ENCODE measurements at places on chromosomes 2 and 18.

GRCh38 chr2:97688062-97688827 is 18.7 kb downstream of the C2orf92 start:
- no peak for DNase-seq

DNA sequence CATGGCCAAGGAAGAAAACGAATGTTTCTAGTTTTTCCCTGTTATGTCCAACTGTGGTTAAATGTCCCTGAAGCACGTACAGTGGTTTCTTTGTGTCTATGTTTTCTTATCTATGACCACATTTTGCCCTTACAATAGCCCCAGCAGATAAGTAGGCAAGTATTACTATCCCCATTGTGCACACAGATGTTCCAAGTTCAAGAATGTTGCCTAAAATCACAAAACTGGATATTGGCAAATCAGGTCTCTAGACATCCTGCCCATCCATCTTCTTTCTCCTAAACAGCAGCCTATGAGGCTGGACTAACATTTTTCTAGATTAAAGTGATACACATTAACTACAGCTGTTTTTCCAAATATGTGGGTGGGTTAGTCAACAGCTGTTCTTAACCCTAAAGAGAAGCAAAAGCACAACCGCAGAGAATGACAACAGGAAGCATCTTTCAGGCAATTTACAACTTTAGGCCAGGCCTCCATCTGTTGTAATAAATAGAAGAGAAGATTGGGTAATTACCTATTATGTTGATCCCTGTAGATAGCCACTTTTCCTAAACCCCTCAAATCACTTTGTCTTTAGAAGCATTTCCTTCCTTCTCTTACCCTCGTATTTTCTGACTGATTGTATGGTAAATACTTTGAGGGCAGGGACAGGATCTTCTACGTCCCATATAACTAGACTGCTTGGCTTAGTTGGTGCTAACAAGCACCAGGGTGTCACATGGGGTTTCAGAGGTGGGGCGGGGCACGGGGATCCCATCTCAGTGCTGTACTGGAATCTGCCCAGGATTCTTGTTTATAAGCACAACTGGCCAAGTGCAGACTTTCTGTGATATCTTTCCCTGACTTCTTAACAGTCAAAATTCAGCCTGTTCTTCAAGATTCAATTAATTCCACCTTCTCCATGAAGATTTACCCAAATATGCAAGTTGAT is 132.1 kb upstream of the SETBP1 start:
- DNase-seq: no peak

GRCh38 chr2:126886916-126887280 is 11.8 kb upstream of the TEX51 start:
- DNase-seq: no peak

- DNase-seq: peak; percentile 84
Observed at GRCh38 chr2:235050980-235051351, 99.1 kb downstream of the SH3BP4 start.

- no peak for DNase-seq
Observed at GRCh38 chr2:216713691-216714336, 18.5 kb upstream of the IGFBP5 start.

- DNase-seq: no peak
Observed at GRCh38 chr2:48717846-48718245, 37.7 kb downstream of the LHCGR start.

GRCh38 chr2:231336236-231336635 is 59.3 kb upstream of the B3GNT7 start:
- no peak for DNase-seq

DNA sequence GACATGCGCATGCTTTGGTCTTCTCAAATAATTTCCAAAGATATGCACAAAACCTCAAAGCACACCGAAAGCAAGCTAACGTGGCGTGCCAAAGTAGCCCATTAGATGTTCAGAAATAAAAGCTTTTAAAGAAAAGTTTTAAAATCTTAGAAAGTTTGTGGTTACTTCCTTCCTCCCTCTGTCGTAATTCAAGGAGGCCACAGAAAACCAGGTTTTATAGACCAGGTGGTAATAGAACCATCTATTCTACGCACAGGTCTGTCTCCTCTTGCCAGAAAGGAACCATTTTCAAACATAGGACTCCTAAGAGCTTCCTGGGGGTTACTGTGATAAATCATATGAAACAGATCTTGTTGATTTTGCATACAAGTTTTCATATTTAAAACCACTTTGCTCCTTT is 487.2 kb downstream of the ARHGAP15 start:
- DNase-seq: no peak

DNA sequence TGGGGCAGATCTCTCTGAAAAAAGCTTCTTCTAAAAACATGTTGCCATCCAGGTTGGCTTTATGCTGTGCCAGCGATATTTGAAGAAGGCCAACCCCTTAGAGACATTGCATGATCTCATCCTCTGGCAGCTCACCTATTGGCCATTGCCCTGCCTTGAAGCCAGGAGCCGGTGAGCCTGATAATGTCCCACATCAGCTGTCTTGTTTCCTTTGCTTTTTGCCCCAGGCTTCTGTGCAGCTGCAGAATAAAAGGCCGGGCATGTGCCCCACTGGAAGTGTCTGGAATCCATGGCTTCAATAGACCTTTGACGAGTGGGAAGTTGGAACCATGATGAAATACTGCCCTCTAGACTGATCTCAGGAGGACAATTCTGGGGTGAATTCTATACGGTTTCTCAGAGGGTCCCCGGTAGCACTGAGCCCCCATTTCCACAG is 523.5 kb upstream of the ZEB2 start:
- DNase-seq: peak; percentile 15

DNA sequence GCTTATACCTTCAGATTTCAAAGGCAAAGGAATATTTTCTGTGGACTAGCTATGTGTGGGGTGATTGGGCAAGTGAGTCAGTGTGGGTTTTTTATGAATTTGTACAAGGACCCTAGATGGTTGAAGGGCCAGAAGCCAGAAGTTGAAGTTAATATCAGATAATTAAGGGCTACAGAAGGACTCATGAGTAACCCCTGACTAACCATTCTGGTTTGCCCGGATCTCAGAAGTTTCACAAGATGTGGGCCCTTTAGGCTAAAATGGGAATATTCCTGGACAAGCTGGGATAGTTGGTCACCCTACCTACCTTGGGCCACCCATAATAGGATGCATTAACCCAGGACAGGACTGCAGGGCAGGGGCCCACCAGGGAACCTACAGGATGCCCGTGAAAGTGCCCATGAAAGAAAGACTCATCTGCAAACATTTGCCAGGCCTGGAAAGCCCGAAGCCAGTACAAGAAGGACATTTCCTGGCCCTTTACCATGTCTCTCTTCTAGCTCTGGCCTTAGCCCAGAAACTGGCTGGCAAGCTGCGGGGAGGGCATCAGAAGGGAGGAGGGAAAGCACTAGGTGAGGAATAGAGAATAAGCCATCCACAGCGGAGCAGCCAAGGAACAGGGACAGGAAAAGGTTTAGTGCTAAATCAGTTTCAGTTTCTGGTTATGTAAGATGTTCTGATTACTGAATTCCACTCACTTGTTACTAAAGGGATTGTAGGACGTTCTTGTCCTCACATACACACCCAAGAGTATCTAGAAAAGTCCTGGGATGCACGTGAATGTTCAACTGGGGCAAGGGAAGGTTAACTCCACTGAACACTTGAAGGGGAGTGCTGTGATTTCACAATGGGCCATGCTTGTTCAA is 33.6 kb downstream of the GCG start:
- DNase-seq: no peak

DNA sequence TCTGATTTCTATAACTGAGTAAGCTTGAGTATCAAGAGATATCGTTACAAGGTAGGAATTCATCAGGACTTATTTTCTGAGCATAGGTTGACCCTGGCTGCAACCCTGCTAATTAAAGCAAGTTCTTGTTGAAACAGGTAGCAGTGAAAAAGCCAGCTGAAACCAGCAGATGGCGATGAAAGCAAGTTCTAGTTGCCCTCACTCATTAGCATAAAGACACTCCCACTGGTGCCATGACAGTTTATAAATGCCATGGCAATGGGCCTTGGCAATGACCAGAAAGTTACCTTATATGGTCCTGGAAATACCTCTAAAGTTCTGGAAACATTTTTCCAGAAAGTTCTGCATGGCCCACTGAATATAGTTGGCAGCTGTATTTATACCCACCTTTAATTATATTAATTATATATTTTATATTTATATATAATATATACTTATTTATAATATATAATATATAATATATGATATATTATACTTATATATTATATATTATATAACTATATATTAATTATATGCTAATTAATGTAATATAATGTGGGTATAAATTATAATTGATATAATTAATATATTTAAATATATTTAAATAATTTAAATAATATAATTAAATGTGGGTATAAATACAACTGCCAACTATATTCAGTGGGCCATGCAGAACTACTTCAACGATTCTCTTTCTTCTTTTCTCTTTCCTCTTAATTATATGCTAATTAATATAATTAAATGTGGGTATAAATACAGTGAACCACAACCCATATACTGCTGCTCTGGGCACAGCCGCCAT is 188.0 kb downstream of the CDH7 start:
- DNase-seq: peak; percentile 89

GRCh38 chr2:176643646-176644045 is 374.4 kb downstream of the MTX2 start:
- DNase-seq: peak; percentile 54

DNA sequence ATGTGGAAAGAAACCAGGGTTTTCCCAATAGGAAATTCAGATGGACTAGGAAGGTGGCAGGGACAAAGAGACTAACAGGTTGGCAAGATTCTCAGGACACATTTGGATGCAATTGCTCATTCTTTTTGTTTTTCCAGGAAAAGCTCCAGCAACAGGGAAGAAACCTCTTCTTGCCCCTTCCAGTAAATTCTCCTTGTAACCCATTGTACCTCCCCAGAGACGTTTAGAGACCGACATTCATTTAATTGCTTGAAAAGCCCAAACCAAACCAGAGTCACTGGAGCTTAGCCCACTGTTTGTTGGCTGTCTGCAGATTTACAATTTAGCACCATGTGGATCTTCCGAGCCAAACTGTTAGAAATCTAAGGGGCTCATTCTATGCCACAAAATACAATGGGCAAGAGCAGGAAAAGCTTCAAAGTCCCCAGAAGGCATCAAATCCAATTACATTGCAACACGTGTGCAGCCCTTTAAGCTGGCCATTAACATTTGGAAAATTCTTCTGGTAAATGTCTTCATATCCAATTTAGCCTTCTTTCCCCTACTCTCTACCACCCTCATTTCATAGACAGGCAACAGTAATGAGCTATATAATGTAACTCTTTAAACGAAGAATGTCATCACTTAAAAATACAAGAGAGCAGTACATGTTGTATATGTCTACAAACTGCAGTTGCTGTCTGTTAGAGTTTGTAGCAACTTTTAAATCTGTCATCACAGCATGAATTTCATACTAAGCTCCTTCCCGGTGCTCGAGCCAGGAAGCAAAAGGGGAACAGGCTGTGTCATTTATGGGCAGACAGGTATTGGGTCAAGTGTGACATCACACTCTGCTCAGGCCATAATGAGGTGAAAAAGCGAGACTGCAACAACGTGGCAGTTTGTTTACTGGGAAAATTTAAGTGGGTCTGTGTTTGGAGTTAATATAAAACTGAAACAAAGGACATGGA is 235.6 kb upstream of the HNRNPA3 start:
- no peak for DNase-seq

- DNase-seq: no peak
Observed at GRCh38 chr18:12772111-12772510, 69.3 kb downstream of the PSMG2 start.

DNA sequence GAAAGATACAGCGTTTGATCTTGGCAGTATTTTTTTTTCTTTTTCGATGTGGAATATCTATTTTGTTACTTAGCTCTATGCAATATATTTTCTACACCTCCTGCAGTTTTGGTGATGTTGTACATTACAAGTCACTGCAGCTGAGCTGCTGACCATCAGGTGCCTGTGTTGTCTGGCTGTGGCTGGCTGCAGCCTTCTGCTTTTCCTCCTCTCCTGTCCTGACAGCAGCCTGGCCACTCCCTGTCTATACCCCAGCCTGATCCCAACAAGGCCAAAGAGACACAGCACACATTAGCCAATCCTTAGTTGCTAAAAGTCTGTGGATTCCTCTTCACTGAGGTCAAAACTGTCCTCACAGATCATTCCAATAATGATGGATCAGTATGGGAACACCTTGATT is 222.3 kb downstream of the MYT1L start:
- no peak for DNase-seq

GRCh38 chr18:40148960-40149359 is 1806.1 kb upstream of the PIK3C3 start:
- DNase-seq: no peak

GRCh38 chr2:237968048-237968862 is 1.4 kb downstream of the UBE2F start:
- no peak for DNase-seq

GRCh38 chr2:111048856-111049768 is 71.6 kb upstream of the BCL2L11 start:
- DNase-seq: no peak

GRCh38 chr2:114405247-114406116 is 37.0 kb upstream of the DPP10 start:
- DNase-seq: peak; percentile 13

GRCh38 chr2:120466704-120467054 is 120.7 kb downstream of the INHBB start:
- DNase-seq: no peak

GRCh38 chr2:28390241-28390745 is 2.4 kb upstream of the FOSL2 start:
- DNase-seq: peak; percentile 86

DNA sequence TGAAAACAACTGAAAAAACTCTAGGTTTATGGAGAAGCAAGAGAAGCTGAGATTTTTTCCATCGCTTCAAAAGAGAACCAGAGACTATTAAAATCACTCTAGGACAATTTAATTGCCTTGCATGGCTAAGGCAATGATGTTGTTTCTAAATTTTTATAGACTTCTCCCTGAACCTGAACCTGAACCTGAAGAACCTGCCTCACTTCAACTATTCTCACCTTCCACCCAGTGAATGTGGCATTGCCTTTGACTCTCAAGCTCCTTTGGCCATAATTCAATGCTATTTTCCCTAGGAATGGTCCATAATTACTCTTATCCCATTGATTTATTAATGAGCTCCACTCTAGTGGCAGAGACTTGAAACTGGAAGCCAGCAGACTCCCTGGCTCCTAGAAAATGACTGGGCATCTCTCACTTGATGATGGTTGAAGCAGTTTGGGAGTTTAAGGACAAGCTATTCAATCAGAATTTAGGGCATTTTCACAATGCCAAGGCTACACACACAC is 303.8 kb upstream of the UBE2E3 start:
- no peak for DNase-seq

GRCh38 chr18:72378016-72378415 is 166.1 kb downstream of the CBLN2 start:
- no peak for DNase-seq

GRCh38 chr2:192307530-192307929 is 112.8 kb upstream of the TMEFF2 start:
- DNase-seq: peak; percentile 25

- no peak for DNase-seq
Observed at GRCh38 chr18:79738581-79739439, 58.9 kb upstream of the KCNG2 start.

DNA sequence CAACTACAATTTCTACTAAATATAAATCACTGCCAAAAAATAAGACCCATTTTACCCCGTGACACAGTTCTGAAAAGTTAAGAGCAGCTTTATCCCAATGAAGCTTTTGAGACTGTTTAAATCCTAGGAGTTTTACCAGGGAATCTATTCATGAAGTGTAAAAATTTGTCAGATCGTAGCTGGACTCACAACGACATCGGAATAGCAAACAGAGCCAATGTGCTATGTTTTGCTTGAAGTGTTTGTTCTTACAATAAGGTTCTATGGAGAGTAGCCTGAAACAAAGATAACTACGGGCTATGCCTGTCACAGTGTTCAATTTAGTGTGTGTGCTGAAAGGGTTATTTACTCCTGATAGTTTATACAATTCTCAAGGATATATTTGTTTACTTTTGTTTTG is 78.5 kb upstream of the L3MBTL4 start:
- DNase-seq: no peak
